ENCODE measurements at places on chromosomes 3 and 15.

DNA sequence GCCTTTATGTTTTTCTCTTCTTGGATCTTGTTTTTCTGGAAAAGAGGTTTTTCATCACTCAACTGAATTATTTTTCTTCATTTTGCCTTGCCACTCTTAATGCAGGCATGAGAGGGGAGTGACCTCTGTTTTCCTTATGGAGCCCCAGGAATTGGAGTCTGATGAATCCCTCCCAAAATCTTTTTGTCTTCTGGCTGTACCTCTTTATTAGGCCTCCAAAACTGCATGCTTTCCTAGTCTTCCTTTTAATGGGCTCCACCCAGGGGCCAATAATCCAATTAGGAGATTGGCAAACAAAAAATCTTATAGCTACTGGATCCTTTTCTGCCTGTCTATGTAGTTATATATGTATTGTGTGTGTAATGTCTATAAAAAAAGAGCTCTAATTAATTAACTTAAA lies 192.4 kb upstream of the PEX5L start:
- DNase-seq = no peak

GRCh38 chr3:123036352-123037014 lies 8.9 kb upstream of the SEMA5B start:
- no peak for DNase-seq

DNA sequence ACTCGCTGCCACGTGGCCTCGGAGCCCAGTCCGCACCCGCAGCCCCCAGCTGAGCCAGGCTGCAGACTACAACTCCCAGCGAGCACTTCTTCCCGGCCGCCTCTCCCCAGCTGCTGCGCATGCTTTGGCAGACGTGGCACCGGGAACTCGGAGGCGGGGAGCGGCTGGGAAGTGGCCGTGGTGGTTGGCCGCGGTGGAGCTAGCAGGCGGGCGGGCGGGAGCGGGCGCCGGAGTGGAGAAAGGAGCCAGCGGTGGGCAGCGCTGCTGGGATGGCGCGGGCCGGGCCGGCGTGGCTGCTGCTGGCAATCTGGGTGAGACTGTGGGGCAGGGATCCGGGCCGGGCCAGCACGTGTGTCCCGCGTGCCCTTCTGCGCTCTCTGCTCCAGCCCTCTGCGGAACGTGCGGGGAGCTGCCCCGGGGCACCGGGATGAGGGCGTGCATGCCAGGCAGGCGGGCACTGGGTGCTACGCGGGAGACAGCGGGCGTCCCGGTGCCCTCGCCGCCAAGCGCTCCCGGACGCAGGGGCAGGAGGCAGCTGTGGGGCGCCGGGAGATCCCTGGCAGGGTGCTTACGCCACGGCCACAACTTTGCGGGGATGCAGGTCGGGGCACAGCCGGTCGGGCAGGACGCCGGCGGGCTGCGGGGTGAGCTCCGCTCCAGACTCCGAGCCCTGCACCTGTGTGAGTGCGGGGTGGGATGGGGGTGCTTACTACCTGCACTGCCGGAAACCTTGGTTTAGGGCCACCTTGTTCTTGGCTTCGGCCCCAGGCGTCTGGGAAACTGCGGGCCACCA lies at the start of gene PDIA5:
TSS of gene PDIA5 (plus strand) at position 130 of the 793 bp plus-strand sequence. CDS start at position 270, 140 bp downstream.
- DNase-seq = peak; percentile 70

GRCh38 chr3:98563661-98564281 lies 29.6 kb downstream of the CPOX start:
- no peak for DNase-seq

GRCh38 chr15:41080144-41080543 lies 35.9 kb downstream of the INO80 start:
- DNase-seq = no peak

GRCh38 chr15:37824717-37825382 lies 109.6 kb upstream of the TMCO5A start:
- no peak for DNase-seq

- no peak for DNase-seq
Observed at GRCh38 chr15:58471348-58471747, 39.6 kb downstream of the LIPC start.

DNA sequence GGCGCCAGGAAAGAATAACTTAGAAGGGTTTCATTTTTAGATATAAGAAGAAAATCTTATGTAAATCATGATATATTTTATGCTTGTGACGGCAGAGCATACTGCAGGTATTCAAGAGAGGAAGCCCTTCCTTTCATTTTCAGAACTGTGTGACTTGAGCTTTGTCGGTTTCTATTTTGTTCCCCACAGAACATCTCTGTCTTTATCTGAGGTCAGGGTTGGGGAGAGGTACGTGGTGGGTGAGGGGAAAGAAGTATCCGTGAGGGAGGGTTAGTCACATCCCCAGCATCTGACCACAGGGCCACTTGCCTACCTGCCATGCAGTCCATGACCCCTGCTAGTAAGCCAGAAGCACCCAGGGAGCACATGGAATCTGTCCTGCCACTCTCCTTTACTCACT lies 126.5 kb downstream of the DGKG start:
- no peak for DNase-seq

GRCh38 chr3:37291275-37291700 lies 116.9 kb upstream of the LRRFIP2 start:
- no peak for DNase-seq

DNA sequence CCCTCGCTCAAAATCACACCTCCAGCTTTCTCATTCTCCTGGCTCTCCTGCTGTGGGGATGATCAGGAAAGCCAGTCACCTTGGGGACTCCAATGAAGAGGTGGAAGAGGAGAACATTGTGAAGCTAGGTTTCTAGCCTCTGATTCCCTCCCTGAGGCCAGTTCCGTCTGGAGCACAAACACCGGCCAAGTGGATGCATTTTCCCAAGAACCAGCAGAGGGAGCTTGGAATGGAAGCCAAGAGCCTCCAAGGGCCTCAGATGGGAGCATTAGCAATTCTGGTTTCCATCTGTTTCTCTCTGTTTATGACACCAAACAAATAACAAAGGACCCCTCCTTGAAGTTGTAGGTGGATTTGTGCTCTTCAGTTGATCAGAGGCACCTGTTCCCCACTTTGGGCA lies 40.6 kb upstream of the NMNAT3 start:
- no peak for DNase-seq

DNA sequence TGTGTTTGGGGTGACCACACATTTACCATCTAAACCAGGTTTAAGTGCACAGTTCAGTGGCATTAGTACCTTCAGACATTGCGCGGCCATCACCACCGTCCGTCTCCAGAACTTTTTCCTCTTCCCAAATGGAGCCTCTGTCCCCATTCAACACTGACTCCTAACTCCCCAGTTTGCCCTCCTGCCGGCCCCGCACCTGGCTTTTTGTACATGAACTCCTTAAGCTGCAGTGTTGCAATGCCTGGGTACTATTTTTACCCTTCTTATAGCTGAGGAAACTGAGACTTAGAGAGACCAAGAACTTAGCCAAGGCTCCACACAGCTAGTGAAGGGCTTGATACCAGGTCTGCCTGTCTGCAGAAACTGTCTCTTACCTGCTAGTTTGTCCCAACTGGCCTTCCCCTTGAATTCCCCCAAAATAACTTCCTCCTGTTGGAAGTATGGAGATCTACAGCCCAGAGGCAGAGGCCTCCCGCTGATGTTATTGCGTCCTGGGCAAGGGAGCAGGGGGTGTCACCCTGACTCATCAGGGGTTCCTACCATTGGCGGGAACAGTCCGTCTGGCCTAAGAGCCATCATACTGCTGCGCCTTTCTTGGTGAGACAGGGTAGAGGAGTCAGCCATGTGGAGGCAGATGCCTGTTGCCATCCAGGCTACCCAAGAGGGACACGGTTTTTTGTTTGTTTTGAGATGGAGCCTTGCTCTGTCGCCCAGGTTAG lies 65.6 kb downstream of the GRIP2 start:
- DNase-seq = no peak

DNA sequence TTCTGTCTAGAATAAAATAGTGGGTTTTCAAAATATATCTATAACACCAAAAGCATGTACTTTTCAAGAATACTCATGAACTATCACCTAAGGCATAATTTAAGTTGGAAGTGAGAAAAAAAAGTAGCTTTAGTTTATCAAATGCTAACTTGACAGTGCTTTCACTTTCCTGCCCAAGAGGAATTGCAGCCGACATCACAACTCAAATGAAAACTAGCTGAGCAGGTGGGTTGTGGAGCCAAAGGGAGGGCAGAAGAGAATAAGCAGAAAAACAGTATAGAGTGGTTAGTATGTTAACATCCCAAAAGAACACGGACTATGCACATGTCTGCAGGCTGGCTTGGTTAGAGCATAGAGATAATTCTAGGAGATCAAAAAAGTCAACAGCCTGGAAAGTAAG lies 120.9 kb downstream of the NEDD4 start:
- DNase-seq = no peak

GRCh38 chr3:165185707-165186327 lies 10.4 kb downstream of the SLITRK3 start:
- peak; percentile 29 for DNase-seq

GRCh38 chr3:43699864-43700263 lies 9.1 kb downstream of the ABHD5 start:
- DNase-seq = peak; percentile 11

DNA sequence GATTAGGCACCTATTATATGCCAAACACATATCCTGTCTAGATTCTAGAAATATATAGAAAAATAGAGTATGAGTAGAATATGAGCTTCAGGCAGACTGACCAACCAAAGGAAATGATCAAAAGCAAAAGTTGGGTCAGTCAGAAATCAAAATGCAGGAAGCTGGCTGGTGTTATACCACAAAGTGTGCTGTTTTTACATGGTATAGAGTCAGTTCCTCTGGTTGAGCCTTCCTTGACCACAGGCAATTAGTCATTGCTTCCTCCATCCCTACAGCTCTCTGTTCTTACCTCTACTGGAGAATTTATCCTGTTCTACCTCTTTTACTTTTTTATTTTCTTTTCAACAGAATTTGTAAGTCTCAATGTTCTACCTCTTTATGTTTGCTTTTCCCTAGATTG lies 149.8 kb downstream of the TMCO5A start:
- DNase-seq = peak; percentile 12

GRCh38 chr15:89096664-89097063 lies 8.4 kb downstream of the ABHD2 start:
- DNase-seq = no peak

DNA sequence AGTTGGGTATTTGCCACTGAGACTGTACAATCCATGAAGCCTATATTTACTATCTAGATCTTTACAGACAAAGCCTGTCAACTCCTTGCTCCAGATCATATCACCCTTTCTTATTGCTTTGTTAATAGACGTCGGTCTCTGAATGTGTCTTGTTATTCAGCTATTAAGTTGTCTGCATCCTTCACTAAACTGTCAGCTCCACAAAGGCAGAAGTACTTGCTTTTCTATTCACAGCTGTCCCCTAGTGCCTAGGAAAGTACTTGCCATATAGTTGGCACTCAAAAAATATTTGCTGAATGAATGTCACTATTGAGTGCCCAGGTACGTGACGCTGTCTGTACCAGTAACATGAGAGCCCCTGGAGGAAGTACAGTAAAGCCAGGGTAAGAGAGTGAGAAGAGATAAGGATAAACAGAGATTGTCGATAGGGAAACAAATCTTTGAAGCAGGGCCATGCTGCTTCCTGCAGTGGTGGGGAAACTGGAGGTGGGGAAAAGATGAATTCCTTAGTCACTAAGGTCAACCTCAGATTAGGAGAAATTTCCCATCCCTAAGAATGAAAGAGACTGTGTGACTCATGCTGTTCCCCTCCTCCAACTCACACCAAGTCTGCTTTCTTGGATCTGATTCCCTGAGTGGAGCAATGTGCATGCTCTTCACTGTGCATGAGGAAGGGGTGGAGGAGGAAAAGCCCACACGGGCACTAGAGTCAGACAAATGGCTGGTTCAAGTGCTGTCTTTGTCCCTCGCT lies 36.3 kb downstream of the PRICKLE2 start:
- no peak for DNase-seq

DNA sequence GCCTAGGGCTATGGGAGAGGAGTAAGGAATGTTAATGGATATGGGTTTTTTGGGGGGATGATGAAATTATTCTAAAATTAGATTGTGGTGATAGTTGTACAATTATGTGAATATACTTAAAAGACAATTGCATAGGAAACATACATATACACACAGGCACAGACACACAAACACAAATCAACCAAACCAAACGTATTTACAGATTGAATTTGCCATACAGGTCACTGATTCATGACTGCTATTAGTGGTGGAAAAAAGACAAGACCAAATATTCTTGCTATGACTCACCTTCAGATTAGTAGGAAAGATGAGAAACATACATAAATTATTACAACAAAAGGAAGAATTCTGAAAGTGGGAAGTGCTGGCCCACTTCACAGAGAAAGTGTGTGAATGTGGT lies 85.3 kb downstream of the C3orf38 start:
- DNase-seq = no peak

DNA sequence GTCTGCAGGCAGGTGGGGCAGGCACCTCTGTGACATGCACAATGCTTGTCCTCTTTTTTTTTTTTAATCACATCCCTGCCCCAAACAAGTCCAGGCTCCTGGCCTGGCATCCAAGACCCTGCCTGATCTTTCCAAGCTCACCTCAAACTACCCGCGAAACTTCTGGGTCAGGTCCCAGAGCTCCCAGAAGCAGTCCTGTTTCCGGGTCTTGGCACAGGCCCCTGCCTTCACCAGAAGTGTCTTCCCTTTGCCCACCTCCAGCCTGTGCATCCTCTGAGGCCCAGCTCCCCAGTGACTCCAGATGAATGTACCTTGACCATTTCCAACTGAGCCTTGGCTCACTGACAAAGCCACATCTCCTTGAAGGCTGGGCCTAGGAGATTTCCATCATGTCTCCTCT lies 23.0 kb downstream of the PLA2G4E start:
- no peak for DNase-seq

DNA sequence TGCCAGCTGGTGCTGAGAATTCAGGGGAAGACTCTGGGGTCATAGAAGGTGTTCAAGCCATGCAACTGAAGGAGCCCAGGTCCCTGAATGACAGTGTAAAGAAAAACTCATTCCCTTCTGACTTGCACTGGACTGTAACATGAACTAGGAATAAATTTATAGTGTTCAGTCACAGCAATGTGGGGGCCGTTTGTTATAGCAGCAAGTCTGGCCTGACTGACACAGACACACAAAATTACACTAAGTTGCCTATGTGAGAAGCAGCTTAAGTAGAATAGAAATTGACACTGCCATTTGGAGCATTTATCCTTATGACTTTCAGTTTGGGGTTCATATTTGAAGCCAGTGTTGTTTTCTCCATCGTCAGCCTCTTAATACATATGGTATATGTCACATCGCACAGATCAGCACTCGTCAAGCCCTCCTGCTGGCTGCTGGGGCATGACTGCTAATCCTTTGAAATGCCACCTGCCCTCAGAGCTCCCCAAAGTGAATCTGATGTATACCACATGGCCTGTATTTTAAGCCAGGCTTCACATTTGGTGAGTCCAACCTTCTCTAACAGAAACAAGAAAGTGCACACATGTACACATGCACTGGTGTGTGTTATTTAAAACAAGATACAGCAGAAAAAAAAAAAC lies 17.1 kb upstream of the HEG1 start:
- DNase-seq = no peak

DNA sequence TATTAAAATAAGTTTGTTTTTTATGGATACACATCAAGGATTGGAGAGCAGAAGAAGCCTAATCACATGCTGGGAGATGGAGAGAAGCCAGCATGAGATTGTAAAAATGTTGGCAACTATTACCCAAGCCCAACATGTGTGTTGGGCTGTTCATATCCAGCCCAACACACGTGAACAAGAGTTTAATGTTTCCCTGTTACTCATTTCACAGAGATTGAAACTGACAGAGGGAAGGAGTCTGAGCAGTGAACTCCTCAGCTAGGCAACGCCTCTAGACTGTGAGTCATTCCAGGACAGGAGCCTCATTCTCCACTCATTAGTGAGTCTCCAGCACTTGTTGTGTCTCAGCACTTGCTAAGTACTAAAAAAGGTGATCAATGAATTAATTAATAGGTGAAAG lies 43.2 kb upstream of the CMSS1 start:
- DNase-seq = peak; percentile 7

All from activated T-cell treated with anti-CD3 and anti-CD28 coated beads, Interleukin-2, amount 50 U/mL, for 72 hours (primary cell).